ENCODE measurements at places on chromosomes 7 and 10.
A peak's percentile ranks its signal among the peaks of the same experiment; 100 is the strongest.

DNA sequence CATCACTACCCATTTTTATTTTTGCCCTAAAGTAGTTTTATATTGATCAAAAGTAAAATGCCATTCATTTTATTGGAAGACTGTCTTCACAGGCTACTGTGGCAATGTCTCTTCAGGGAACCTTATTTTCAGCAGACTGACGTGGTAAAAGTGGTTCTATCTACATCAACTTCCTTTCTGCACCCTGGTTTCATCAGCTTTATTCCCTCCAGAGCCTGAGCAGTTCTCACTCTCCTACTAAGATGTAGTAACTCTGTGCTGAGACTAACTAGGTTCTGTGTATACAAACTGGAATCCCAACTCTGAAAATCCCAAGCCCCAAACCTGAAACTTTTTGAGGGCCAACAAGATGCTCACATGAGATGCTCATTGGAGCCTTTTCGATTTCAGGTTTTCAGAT is 155.3 kb downstream of the SFMBT2 start:
- no peak for DNase-seq

- DNase-seq: no peak
Measured at GRCh38 chr7:123864436-123864835, 19.5 kb downstream of the HYAL4 start.

DNA sequence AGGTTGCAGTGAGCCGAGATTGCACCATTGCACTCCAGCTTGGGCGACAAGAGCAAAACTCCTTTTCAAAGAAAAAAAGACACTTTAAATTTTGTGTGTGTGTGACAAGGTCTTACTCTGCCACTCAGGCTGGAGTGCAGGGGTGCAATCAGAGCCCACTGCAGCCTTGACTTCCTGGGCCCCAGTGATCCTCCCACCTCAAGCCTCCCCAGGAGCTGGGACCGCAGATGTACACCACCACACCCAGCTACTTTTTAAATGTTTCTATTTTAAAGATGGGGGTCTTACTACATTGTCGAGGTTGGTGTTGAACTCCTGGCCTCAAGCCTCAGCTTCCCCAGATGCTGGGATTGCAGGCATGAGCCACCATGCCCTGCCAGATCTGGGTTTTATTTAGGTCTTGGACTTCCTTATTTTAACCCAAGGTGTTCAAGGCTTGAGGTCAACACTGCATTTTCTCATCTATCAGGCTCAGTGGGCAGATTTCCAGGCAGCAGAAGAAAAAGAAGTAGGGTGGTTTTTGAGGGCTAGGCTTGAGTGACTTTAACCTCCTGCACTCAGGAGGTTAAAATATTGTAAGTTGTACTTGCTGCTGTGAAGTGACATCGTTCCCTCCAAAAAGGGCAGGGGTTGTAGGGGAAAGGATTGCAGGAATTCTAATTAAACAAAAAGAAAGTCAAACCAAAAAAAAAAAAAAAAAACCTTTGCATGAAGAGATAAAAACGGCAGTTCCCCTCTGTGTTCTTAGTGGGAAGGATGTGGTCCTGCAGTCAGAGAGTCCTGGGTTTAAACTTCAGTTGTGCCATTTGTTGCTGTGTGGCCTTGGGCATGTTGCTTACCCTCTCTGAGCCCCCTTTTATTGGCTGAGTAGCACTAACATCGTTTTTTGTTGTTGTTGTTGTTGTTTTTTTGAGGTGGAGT is 71.5 kb downstream of the CARD11 start:
- DNase-seq: no peak

GRCh38 chr10:68988530-68989316 is at the start of gene KIFBP:
KIFBP (plus strand) TSS chr10:68988803; CDS start chr10:68988833, 30 bp downstream.
- DNase-seq: peak; percentile 94

DNA sequence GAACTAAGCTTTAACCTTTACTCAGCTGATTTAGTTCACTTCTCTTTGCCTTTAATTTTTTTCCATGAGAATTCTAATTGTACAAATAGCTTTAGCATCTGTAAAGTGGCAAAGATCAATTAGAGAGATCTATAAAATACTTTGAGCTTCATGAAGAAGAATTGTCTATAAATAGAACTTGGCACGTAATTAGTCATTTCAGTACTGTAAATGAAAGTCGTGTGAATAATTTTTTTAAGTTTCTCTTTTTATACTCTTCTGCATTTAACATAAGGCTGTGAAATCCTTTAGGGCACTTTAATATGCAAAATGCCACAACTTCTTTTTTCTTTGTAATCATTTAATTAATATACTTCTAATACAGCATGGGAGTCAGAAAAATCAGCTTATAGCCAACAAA is 177.8 kb downstream of the CSTF2T start:
- DNase-seq: no peak

GRCh38 chr7:105376908-105377533 is 11.7 kb downstream of the SRPK2 start:
- no peak for DNase-seq

All from right lung (tissue), 10 donors.